ENCODE measurements at places on chromosomes 2 and 18.

GRCh38 chr2:173278794-173279526 lies 75.7 kb upstream of the CDCA7 start:
- no peak for DNase-seq

GRCh38 chr2:240140920-240141319 lies 462 bp upstream of the OTOS start:
- DNase-seq = no peak

- DNase-seq = no peak
These were observed 1280.3 kb upstream of the TMEFF2 start for GRCh38 chr2:193475038-193475437.

- no peak for DNase-seq
These were observed 132.0 kb upstream of the CCDC195 start for GRCh38 chr2:224847961-224848850.

DNA sequence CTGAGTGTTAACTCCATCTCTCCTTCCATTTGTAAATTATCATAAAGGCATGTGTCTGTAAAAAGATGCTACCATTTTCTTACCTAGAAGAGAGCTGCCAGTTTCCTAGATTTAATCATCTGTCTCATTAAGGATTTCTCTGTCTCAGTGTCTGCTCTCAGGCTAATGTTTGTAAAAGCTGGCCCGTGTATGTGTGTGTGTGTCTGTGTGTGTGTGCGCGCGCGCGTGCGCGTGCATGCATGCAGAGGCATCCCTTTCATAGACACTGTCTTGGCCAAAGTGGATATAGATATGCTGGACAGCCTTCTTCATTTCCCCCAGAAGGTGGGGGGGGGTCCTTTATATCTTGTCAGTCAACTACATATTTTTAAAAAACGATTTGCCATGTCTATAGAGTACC lies 18.9 kb downstream of the MGAT5 start:
- DNase-seq = no peak

Measured in retina (tissue), 1 donor.